Activated CD8-positive, alpha-beta T cell treated with anti-CD3 and anti-CD28 coated beads for 36 hours (primary cell): ENCODE measurements at places on chromosomes 2 and 18.

- DNase-seq: no peak
These were observed 19.1 kb downstream of the PROKR1 start for GRCh38 chr2:68662466-68662865.

DNA sequence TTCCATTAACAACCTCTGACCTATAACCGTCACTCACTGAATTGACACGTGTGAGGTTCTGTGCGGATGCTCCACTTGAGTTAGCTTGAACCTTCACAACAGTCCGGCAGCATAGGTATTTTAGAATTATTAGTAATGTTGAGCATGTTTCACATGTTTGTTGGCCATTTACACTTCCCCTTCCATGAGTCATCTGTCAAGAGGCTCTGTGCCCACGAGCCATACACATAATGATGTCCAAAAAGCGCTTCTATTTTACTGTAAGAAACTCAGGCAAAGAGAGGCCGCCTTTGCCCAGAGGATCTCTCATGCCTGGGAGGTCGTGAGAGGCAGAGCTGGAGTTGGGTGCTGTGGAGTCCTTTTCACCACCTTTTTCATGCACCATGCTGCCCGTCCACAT, 28.9 kb upstream of the TMEM214 start:
- DNase-seq: no peak

DNA sequence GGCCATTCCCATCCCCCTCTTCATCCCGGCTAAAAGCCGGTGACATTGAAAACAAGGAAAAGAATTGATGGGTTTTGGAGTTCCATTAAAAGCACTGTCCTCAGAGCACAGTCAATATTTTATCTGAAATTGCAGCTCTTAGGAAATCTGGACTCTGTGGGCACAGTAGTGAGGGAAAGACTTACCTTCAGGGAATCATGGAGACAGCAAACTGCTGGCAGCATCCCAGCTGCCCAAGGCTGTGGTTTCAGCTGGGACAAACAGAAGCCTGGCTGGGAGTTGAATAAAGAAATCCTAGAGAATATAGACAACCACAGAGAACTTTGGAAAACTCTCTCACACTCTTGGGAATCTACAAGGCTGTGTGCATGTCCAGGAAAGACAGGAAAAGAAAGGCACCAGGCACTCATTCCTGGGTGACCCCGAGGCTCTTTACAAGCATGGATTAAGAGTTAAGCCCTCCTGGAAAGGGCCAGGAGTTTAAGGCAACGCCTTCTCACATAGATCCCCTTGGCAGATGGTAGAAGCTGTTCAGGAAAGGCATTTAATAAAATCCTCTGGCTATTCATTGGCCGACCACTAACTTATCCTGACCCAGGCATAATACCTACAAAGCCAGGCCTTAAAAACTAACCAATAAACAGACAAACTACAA, 255.1 kb downstream of the MYT1L start:
- DNase-seq: no peak

- DNase-seq: no peak
These were observed 40.5 kb downstream of the MTHFD2 start for GRCh38 chr2:74238879-74239278.

DNA sequence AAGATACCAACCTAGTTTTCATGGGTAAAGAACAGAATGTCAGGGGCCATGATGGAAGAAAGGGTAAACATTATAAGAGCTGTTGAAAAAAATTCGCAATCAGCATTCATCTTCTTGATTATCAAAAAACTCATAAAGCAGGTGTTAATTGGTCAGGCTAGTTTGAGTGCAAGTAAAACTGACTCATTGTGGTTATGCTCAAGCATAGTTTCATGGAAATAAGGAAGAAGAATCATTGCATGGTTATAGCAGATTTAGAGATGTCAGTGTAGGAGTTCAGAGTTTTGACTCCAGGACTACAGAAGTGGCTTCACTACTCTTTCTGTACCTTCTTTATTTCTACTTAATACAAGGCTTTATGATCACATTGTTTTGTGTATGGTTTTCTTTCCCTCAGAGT, 26.9 kb upstream of the CDH19 start:
- DNase-seq: no peak

GRCh38 chr2:238586931-238587775, 160.4 kb downstream of the ASB1 start:
- DNase-seq: no peak

DNA sequence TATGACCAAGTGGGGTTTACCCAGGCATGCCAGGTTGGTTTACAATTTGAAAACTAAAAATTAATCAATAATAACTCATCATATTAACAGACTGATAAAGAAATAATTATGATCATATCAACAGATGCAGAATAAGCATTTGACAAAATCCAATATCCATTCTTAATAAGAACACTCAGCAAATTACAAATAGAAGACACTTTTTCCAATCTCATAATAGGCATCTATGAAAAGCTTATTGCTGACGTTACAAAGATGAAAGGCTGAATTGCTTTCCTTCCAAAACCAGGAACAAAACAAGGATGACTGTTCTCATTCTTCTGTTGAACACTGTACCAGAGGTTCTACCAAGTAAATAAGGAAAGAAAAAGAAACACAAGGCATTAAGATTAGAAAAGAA, 55.1 kb upstream of the C2orf15 start:
- DNase-seq: no peak

DNA sequence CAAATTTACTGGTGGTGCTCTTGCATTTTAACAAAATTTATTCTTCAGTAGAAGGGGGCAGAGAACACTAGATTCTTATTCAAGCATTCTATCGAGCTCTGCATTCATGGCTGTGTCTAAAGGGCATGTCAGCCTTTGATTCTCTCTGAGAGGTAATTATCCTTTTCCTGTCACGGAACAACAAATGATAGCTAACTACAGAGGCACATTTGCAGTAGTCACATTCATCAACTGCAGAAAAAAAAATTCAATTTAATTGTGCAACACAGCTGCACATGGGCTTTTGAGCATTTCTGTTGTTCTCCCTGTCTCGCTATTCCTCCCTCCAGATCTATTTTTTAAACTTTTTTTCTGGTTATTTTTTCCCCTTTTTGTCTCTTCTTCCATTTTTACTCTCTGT, 13.0 kb upstream of the DLX1 start:
- DNase-seq: no peak

DNA sequence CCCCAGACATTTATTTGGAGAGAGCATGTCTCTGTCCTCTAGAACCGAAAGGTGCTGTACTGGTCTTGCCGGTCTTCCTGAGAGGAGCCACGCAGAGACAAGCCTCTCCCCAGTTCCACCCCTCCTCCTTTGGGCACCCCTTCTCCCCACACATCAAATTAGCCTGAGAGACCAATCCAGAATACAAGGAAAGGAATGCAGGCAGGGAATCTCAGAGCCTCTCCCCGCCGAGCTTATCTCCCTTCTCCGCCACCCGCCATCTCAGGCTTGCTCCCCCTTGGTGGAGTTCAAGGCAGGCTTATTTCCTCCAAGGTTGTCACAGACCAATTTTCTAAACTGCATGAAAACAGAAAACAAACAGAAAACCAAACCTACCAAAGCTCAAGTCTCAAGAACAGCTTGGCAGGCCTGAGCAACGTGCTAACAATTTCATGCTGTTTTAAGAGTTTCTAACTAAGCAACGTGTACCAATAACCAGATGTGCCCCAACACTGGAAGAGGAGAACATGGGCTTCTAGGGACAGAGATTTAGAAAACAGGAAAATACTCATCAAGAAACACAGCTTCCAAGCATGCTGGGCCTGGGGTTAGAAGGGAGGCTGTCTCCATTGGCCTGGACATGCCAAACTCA, 124.5 kb upstream of the PKDCC start:
- DNase-seq: no peak

GRCh38 chr2:239055756-239056493, 208.0 kb downstream of the TWIST2 start:
- DNase-seq: no peak
